ENCODE measurements at places on chromosomes 5 and 9. TPM values are rescaled to one million over a fixed set of nuclear protein-coding genes. Genes with fewer than 3 reads are reported as not detected.

VCAN gene
- 201 TPM for polyA plus RNA-seq

ASB6 gene
- polyA plus RNA-seq = 11.8 TPM

DNA sequence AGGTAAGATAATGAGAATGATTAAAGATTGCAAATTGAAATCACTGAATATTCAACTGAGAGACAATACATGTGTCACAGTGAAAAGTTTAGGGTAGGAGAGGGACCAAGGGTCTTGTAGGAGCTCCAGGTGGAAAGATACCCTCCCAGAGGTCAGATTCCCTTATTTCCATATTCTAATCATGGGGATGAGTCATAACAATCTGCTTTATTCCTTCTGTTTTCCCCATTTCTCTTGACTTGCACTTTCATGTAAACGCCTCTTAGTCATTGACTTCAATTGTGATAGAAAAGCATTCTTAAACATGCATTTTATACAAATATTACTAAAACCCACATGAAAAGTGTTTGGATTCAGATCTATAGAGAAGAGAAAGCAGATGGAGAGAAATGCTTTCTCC is 81.3 kb upstream of the CTSL start:
- no peak for DNase-seq

GRCh38 chr5:73433982-73434342 is 14.6 kb downstream of the FOXD1 start:
- DNase-seq = no peak

- no peak for DNase-seq
These were observed 54.6 kb upstream of the RXRA start for GRCh38 chr9:134271338-134272301.

TRIP13 gene
- 6.6 TPM for polyA plus RNA-seq

DNA sequence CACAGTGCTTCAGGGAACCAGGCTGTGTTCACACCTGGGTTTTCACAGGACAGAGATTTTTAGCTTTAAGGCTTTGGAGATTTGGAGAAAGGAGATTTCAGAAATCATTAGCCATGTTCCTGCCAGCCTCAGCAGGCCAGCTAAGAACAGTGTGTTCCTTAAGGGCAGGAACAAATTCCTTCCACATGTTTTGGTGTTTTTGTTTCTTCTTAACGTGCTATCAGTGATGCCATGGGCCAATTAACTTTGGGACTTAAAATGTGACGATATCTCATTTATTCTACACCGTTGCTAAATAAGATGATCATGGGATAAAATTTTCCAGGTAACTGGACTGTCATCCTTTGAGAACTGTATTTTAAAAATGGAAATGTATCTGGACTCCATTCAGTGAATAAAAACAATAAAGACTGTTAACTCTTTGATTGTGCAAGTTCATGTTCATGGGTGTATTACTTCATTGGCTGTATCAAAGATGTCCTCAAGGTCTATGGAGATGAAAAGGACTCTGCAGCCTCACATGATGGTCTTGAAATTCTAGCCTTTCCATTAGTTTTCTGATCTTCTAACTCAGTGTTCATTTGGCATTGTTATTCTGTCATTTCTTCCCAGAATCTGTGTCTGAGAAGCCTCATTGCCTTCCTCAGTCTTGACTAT is 72.3 kb downstream of the ZNF366 start:
- DNase-seq = no peak

CEMIP2 gene
- 22.1 TPM for polyA plus RNA-seq

CCL28 gene
- polyA plus RNA-seq = 0.14 TPM

PCAT7 gene
- 7.9 TPM for polyA plus RNA-seq

PCDHGB5 gene
- 3.1 TPM for polyA plus RNA-seq

GRIA1 gene
- polyA plus RNA-seq = 1.0 TPM

FOXD4L3 gene
- 0.29 TPM for polyA plus RNA-seq

HTR1A gene
- not detected for polyA plus RNA-seq

IRGM gene
- polyA plus RNA-seq = not detected

DNA sequence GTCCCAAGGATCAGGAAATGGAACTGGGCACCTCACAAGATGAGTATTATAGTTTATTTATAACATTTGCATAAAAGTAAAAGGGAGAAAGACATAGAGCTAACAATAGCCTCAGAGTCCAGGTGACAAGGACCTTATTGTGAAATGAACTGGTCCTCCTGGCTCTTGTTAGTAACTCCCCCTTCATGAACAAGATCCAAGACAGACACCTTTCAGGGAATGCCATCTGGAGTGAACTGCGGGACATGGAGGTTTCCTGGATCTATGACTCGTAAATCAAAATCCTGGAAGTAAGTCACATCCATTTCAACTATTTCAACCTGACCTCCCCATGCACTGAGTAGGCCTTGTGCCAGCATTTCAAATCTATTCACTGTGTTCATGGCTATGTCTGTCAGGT is 129.5 kb upstream of the GAS1 start:
- DNase-seq = no peak

- DNase-seq = no peak
These were observed 9.1 kb downstream of the FAT2 start for GRCh38 chr5:151581812-151582583.

DNA sequence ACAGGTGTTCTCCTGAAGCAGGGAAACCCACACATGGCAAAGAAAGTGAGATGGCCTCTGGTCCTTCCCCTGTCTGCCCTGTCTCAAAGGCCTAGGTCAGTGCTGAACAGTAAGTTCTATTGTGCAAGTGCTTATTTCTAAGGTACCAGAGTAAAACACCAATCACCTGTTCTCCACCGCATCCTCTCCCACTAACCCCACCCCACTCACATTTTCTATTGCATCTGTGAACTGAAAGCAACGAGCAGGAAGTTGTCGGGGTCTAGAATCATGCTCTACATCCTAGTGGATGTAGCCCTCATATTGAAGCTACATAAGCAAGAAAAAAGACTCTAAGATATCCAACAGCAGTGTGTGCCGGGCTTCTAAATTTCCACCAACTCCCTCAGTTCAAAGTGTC is 265.9 kb downstream of the ENC1 start:
- no peak for DNase-seq

POLR3G gene
- polyA plus RNA-seq = 1.8 TPM

UBE2QL1 gene
- polyA plus RNA-seq = 3.1 TPM

- DNase-seq = no peak
These were observed 127.0 kb downstream of the TENT4A start for GRCh38 chr5:6840136-6840793.

Measured in forelimb muscle (tissue), 1 donor.